Left kidney (tissue), 8 donors: ENCODE measurements at places on chromosomes 12 and 14.

DNA sequence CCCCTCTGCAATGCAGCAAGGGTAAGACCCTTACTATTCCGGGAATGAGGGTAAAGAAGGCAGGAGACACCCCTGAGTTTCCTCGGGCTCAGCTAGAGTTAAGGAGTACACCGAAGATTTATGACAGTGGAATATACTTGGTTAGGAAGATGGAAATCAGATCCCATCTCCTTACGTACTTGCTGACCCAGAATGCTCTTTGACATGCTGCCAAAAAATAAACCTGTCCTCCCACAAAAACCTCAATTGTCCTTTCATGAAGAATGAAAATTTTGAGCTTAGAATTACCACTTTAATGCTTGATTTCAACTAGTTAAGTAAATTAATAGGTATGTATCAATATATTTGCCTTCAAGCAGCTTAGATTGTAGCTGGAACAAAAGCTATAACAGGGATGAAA lies 99.5 kb downstream of the PRIMA1 start:
- no peak for DNase-seq

- no peak for DNase-seq
Observed at GRCh38 chr12:24539646-24540045, 409.3 kb downstream of the BCAT1 start.

DNA sequence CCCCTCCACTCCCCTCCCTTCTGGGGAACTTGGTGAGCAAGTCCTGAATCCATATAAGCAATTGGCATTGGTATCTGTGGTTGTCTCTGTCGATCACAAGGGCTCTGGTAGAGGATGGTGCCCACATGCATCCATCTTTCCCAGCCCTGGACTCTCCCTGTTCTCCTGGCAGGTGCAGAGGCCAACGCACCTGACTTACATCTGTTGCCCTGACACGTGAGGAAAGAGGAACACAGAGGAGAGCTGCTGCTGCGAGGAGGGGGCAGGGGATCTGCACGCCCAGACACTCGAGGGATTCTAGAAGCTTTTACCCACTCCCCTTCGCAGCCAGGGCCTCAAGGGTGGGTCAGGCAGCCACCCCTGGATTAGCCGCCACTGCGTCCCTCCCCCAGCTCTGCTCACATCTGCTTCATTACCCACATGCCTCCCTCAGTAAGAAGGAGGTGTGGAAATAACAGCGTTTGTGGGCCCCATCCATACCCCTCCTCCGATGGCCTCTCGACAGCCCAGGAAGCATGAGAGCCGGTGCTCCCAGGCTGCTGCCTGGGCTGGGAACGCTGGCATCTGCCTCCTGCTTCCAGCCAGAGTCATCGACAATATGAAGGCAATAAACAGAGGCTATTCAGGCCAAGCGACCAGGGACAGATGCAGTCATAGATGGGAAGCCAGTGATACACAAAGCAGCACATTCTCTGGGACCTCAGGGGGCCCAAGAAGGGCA lies 56.5 kb downstream of the KDM2B start:
- no peak for DNase-seq

DNA sequence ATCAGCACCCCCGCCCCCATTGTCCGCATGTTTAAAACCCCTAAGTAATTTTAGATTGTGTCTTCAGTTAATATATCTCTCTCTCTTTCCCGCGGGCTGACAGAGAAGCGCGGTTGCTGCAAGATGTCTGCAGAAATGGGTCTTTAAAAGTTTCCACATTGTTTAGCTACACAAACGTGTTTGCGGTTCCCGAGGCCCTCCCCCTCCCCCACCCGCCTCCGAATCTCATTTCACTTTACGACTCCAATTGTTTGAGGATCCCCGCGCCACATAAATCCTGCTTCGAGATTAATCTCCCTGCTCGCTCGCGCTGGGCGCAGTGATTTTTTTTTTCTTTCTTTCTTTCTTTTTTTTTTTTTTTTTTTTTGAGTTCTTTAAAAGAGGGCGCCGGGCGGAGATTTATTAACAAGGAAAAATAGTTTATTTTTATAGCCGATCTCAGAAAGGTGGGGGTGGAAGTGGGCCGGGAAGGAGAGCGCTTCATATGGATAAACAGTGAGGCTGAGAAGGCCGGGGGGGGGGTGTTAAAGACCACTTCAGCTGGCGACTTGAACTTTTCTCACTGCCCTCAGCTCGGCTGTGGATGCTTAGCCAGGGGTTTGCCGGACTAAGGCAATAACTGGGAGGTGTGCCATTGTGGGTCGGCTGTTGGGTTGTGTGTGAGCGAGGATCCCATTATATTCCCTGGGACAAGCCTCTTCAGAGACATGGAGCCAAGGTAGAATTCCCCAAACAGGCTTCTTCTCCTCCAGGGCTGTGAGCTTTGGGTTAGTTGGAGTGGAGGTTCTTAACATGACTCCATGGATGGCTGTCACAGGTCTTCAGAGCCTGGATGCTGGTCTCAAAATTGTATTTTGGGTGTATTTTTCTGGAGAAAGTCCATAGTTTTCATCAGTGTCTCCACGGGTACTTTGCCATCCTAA lies 39.7 kb upstream of the TBX5 start:
- no peak for DNase-seq

GRCh38 chr12:105798256-105798845 lies 340.4 kb downstream of the NUAK1 start:
- no peak for DNase-seq

DNA sequence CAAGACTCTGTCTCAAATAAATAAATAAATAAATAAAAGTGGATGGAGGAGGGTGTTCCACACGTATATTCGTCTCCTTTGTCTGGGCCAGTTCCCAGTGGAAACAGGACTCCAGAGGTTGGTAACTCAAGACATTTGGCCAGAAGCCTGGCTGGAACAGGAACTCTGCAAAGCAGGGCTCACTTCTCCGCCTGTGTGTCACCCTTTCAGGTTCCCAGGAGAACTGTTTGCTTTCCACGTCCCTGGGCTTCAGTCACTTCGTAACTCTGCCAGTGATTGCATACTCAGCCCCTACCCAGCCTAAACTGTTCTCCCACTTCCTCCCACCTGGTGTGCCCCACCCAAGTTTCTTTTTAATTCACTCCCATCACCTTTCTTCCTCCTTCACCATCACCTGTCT lies 7.0 kb upstream of the UBE2N start:
- DNase-seq, result no peak

DNA sequence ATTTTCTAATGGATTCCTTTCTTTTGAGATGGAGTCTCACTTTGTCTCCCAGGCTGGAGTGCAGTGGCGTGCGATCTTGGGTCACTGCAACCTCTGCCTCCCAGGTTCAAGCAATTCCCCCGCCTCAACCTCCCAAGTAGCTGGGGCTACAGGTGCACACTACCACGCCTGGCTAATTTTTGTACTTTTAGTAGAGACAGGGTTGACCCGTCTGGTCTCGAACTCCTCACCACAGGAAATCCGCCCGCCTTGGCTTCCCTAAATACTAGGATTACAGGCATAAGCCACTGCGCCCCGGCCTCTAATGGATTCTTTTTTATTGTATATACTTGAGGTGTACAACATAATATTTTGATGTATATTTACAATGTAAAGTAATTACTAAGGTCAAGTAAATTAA lies 140.1 kb upstream of the SLCO1C1 start:
- no peak for DNase-seq
